ENCODE measurements at places on chromosomes 1 and 21.

DNA sequence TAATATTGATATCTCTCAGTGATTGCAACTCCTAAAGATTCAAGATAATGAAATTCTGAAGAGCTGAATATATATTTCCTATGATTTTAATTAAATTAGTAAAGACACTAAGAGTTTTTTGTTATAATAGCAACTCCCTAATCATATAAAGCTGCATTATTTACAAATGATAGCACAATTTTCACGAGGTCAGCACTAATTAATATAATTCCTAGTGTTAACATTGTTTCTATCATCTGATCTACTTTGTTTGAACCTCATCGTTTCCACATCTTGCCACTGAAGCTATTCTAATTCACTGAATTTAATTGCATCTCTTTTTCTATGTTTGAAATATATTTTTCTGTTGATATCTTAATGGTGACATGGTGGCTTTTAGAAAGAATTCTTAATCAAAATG is 279.1 kb upstream of the ADGRL4 start:
- no peak for DNase-seq

DNA sequence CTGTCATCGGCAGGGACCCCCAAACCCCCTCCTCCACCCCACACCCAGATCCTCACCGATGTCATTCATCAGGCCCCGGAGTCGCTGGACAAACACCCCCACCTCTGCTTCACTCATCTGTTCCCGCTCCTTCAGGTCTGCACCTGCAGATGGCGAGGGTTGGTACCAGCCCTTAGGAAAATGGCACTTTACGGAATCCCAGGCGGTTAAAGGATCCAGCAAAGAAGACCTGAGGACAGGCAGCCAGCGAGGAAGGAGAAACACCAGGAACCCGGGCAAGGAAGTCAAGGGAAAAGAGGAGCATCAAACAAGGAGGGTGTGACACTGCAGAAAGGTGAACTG is 13.8 kb downstream of the ECHDC2 start:
- no peak for DNase-seq

GRCh38 chr1:36269408-36269838 is 36.7 kb upstream of the SH3D21 start:
- DNase-seq, result no peak

GRCh38 chr1:94672001-94672400 is 130.4 kb upstream of the F3 start:
- DNase-seq, result no peak

GRCh38 chr1:17646444-17647280 is 107.2 kb downstream of the ARHGEF10L start:
- DNase-seq, result no peak

DNA sequence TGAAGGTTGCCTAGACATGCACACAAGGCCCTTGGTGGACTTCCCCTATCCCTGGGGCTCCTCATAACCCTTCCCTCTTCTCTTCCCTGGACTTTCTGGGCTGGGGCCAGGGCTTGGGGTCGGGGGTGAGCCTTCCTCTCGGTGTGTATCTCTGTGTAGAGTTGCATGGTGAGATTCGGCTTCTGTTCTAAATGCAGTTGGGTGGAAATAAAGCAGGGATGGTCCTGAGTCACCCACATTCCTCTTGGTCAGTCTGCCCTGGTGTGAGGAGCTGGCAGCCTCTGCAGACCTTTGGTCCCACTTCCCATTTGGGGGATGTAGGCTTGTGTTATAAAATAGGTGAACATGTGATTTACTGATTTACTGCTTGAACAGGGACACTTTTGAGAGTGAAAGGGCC is 38.0 kb downstream of the ADARB1 start:
- no peak for DNase-seq

DNA sequence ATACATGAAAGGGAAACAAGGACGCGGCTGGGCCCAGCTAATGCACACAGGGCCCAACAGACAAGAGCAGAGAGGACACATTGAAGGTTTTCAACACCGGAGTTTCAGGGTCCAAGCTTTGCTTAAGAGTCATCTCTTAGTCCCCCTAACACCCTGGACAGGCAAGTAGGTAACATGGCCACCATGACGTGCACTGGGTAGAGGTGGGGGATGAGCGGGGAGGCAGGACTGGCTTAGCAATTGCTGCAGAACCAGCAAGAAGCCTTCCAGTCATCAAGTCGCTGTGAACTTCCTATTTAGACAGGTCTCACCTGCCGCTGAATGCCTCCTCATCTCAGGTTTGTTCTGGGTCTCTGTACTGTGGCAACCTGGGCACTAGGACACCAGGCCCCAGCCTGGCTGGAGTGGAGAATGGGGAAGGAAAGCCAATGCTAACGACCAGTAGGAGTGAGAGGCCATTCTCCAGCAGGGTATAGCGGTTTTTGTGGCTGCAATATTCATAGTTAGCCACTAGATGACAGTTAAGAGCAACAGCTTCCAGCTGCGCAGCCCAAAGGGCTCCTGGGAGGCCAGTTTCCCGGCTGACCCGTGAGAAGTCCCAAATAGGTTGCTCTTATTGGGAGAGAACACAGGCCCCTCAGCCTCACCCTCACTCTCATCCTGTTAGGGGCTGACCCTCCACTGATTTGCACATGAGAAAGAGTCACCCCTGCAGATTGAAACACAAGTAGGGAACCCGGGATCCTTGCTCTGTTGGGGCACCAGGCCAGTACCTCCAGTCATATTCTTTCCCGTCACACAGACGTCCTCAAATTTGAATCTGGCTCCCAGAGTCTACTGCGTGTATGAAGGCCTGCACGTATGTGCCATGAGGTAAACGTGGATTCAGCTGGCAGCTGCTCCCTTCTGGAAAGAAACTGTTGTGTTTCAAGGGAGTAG is 6.0 kb upstream of the PIGC start:
- DNase-seq, result peak; percentile 6

GRCh38 chr21:33642896-33643657 is 776 bp downstream of the ITSN1 start:
- peak; percentile 1 for DNase-seq

DNA sequence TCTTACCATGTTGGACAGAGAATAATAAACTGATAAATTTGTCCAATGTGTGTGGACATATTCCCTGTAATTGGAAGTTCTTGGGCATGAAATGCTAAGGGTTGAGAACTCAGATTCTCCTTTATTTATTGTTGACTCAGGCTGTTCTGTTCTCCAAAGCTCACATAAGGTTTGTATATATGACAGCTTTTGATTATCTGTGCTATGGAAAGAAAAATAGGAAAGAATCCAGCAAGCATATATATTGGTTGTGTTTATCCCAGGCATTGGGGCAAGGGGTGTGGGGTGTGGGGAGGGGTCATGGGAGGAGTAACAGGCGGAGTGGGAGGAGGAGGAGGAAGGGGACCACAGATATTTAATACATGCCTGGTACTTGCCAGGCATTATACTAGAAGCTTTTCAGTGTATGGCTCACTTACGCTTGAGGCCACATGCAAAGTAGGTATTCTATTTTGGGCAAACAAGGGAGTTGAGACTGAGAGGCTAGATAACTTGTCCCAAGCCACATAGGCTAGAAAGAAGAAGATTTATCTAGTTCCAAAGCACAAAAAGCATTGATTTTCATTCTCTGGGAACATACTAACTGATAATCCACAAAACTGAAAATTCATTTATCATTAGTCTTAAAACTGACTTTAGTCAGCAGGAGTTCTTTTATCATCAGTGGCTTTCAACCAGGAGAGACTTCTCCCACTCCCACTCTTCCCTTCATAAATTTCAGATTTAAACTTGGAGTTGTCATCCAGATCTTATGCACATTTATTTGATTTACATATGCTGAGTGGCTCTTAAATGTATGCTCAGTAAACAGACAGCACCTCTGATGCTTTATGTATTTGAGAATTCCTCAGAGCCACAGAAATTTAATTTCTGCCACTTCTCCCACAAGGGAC is 27.2 kb downstream of the NGF start:
- DNase-seq, result no peak

GRCh38 chr1:103779932-103780331 is 30.2 kb downstream of the AMY1C start:
- DNase-seq, result no peak

GRCh38 chr1:30704271-30704670 is 19.1 kb downstream of the MATN1 start:
- DNase-seq, result no peak

DNA sequence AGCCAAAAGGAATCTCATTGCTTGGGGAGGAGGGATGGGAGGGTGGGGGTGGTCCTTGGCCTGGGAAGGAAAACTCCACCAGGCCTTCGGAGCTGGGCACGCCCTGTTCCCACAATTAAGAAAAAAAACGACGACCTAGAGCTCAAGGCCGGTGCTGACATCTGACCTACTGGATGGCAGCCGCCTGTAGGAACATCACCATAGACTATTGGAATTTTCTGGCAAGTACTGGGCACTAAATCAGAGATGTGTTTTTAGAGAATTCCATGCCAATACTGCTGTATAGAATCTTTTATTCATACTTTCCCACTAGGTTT is 729 bp downstream of the NADK start:
- no peak for DNase-seq

- DNase-seq, result no peak
Measured at GRCh38 chr1:234734412-234734835, 124.4 kb upstream of the IRF2BP2 start.

DNA sequence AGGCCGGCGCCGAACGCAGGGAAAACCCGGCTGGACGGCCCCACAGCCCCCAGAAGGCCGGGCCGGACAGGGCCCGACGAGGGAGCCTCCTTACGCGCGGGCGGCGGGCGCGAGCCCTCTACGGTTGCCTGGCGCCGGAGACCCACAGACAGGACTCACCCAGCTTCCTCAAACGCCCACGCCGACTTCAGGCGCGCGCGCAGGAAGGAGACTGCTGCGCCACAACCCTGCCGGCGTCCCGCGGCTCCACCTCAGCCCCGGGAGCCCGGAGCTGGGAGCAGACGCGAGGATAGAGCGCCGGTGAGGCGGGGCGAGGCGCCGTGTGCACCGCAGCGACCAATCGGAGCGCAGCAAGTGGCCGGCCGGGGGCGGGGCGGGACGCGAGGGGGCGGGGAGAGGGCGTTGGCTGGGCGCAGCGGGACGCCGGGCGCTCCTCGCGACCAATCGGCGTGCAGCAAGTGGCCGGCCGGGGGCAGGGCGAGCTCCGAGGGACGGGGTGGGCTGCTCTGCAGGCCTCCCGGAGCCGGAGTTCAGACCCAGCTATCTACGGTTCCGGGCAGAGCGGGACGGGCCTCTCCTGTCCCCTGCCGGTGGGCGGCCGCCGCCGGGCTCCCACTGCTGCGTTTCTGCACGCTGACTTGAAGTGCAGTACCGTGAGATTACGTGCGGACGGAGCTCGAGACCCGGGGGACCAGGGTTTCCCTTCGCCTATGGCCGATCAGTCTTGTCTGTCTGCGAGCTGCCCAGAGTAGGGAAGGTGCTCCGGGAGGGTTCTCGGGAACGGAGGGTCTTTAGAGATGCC is at the start of gene TMEM50B:
TMEM50B (minus strand) TSS at position 296 of the 802 bp plus-strand sequence. CDS start 11,089 bp downstream, outside the sequence.
- DNase-seq, result peak; percentile 96

GRCh38 chr1:156050376-156050775 is 3.2 kb downstream of the UBQLN4 start:
- no peak for DNase-seq

- DNase-seq, result no peak
Measured at GRCh38 chr1:51285055-51285454, 45.3 kb downstream of the TTC39A start.

DNA sequence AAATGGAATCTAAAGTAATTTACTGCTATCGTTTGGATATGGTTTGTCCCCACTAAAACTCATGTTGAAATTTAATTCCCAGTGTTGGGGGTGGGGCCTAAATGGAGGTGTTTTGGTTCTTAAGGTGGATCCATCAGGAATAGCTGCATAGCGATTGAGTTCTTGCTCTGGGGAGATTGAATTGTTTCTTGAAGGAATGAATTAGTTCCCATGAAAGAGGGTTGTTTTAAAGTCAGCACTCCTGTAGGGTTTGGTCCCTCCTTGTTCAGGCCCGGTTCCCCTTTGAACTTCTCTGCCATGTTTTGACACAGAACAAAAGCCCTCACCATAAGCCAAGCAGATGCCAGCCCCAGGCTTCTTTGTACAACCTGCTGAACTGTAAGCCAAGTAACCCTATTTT is 170.9 kb downstream of the COL11A1 start:
- no peak for DNase-seq

Measured in activated T-helper 1 cell treated with anti-CD3 and anti-CD28 coated beads, Interleukin-2, amount 50 U/mL, for 16 hours (primary cell).